Hematopoietic multipotent progenitor cell treated with erythropoietin and hydrocortisone succinate and interleukin-3 and kit ligand, for 6 days (in vitro differentiated cells): ENCODE measurements at places on chromosomes 12 and 14.

DNA sequence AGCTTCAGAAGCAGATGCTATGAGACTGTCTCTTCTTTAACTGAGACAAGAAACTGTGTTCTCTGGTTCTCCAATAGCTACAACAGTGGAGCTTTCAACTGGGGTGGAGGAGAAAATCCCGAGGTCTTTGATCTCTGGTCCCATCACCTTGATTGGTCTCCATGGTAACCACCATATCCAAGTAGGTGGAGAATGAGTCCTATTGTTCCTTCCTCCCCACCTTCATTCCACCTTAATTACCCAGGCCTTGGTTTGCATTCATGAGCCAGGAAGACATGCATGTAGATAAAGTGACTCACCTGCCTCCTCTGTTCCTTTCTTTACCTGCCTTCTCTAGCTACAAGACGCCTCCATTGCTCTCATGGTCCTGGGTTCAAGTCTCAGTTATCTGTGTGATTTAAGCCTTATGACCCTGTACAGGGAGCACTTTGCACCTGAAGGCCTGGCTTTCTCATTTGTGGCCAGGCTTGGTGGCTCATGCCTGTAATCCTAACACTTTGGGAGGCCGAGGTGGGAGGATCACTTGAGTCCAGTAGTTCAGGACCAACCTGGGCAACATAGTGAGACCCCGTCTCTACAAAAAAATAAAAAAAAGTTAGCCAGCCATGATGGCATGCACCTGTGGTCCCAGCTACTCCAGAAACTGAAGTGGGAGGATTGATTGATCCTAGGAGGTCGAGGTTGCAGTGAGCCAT lies 157.7 kb upstream of the TBX3 start:
- DNase-seq = no peak

- no peak for DNase-seq
Observed at GRCh38 chr14:76595266-76595665, 166.0 kb upstream of the VASH1 start.

GRCh38 chr12:100128512-100128908 lies 14.2 kb downstream of the BLTP3B start:
- peak; percentile 68 for DNase-seq

DNA sequence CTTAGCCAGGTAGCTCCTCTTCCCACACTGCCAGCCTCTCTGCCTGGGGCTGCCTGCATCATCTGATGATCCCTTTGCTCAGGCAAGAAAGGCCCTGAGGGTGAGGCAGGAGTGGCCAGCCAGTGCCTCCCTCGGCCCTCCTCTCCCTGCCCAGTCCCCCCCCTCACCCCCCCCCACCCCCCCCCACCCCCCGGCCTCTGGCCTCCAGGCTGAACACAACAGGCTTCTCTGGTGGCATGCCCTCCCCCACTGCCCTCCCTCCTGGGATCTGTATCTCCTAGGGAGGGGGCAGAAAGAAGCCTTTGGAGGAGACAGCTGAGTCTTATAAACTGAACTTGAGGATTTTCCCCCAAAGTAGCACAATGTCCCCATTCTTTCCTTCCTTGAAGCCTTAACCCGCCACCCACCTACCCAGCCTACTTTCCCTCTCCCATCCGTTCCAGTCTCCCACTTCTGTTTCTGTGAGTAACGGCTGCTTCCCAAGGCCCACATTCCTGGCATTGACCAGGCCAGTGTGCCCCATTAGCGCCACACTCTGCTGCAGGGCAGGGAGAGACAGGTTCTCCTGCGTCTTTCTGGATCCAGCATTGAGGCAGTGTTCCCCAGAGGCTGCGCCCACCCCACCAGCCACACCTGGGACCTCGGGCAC lies 82.1 kb downstream of the B4GALNT3 start:
- DNase-seq = no peak

GRCh38 chr12:68140556-68140955 lies 19.0 kb downstream of the IFNG start:
- no peak for DNase-seq

- DNase-seq = no peak
Observed at GRCh38 chr12:30599608-30600007, 96.1 kb downstream of the IPO8 start.

DNA sequence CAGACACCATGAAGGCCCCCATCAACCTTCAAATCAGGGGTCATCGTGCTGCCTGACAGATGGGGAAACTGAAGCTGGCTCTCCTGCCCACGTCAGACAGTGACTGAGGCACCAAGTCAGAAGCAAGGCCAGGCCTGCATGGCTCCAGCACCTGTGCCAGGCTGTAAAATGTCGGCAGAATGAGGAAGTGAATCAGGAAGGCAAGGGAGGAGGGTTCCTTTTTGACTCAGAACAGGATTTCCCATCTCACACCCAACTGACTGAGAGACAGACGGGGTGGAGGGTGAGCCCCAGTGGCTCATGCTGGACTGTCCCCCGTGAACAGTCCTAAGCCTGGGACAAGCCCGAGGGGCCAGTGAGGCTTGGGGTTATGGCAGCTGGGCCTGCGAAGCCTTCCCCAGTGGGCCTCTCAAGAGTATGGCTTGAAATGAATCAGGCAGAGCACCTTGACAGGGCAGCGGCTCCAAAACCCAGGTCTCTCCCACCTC lies 20.9 kb downstream of the SYNE3 start:
- peak; percentile 41 for DNase-seq

- no peak for DNase-seq
Observed at GRCh38 chr12:45887544-45887943, 102.8 kb downstream of the SCAF11 start.

- peak; percentile 41 for DNase-seq
Observed at GRCh38 chr14:75138492-75138891, 11.6 kb upstream of the NEK9 start.

GRCh38 chr12:31600252-31600651 lies 9.3 kb upstream of the DENND5B start:
- no peak for DNase-seq

- DNase-seq = no peak
Observed at GRCh38 chr12:53677800-53678148, 1.9 kb upstream of the ATP5MC2 start.

- no peak for DNase-seq
Observed at GRCh38 chr14:98633380-98633779, 638.6 kb downstream of the BCL11B start.

- DNase-seq = no peak
Observed at GRCh38 chr14:95759941-95760340, 46.0 kb upstream of the TCL1A start.

- DNase-seq = no peak
Observed at GRCh38 chr12:90455756-90456155, 499.2 kb downstream of the CCER1 start.

DNA sequence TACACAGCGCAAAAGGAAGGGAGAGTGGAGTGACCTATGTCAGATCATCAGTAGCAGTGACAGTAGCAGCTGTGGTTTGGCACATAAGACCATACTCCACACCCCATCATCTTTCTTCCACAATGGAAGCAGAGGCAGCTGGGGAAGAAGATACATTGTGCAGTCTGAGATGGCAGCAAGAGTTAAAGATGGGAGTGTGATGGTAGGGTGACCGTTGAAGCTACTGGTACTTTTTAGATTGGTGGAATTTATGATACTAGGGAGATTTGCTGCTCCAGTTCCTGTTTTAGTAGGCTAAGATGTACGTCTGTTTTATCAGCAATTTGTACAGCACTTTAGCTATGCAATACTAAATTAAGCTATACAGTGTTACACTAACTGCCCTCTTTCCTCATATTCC lies 291.0 kb downstream of the FUT8 start:
- DNase-seq = peak; percentile 48

GRCh38 chr12:117363056-117363662 lies 1.7 kb upstream of the NOS1 start:
- DNase-seq = no peak

- peak; percentile 68 for DNase-seq
Observed at GRCh38 chr12:113092607-113093408, 36.3 kb downstream of the DTX1 start.

DNA sequence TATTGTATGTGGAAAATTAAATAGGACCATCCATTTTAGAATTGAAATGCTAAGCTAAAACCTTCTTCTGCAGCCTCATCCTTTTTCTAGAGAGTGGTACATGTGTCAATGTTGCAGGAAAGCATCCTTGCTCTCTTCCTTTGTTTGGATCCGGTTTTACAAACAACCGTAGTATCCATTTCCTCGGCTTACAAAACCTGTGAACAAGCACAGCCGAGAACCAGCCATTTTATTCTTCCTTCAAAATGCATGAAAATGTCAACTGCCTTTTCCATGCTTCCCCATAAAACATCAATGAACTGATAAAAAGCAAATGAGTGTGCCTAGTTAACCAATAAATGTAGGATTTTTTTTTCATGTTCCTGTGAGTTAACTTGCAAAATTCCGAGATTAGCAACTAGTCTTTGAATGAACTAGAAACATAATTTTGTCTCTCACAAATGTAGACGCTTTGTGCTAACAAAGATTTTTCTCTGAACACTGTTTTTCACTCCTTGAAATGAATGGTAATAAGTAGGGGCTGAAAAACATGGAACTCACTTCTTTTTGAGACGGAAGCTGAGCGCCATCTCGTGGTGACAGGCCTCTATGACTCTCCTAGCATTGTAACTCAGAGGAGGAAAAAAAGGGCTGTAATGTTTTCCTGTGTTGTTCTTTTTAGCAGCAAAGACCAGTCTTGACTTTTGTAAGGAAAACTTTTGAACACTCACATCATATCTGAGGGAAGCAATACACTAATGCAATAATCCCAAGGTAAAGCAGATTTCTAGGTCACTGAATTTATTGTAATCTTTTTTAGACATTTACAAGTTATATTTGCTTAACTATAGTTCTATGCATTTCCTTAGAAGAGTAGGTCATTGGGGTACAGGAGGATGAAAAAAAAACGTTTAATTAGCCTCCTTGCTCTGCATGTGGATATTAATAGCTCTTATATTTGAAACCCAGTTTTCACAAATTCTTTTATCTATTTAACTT lies 157.4 kb upstream of the FOXG1 start:
- DNase-seq = peak; percentile 70

DNA sequence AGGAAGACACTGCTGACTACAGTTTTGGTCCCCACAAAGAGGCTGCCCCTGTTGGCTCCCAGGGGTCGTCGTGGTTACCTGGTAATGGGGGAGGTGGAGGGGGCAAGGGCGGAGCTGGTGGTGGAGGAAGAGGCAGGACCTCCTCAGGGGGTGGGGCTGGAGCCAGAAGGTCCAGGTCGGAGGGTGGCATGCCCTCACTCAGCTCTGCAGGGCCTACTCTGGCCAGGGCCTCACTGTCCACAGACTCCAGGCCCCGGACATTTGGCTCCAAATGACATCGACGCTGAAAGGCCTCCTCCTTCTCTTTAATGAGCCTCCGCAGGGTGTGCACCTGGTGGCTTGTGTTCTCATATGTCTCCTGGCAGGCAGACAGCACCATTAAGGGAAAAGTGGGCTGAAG lies 28.5 kb downstream of the PRPF40B start:
- no peak for DNase-seq

GRCh38 chr12:13210236-13211190 lies 14.0 kb downstream of the EMP1 start:
- DNase-seq = no peak

DNA sequence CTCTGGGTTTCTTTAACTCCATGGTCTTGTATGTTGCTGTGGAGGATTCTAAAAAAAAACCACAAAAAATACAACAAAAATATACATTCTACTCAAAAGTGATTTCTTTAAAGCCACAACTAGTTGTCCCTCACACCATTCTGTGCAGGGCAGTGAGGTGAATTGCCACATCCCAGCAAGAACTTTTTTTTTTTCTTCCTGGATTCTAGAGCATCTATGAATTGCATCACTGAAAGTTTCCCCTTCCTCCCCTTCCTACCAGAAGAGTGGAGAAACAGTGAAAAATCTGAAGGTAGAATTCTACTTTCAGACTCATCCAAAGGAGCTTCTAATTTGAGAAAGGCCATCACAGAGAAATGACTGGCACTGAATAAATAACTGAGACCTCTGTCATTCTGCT lies 395.3 kb downstream of the AEBP2 start:
- no peak for DNase-seq

- DNase-seq = no peak
Observed at GRCh38 chr12:15356951-15357364, 34.6 kb downstream of the PTPRO start.

DNA sequence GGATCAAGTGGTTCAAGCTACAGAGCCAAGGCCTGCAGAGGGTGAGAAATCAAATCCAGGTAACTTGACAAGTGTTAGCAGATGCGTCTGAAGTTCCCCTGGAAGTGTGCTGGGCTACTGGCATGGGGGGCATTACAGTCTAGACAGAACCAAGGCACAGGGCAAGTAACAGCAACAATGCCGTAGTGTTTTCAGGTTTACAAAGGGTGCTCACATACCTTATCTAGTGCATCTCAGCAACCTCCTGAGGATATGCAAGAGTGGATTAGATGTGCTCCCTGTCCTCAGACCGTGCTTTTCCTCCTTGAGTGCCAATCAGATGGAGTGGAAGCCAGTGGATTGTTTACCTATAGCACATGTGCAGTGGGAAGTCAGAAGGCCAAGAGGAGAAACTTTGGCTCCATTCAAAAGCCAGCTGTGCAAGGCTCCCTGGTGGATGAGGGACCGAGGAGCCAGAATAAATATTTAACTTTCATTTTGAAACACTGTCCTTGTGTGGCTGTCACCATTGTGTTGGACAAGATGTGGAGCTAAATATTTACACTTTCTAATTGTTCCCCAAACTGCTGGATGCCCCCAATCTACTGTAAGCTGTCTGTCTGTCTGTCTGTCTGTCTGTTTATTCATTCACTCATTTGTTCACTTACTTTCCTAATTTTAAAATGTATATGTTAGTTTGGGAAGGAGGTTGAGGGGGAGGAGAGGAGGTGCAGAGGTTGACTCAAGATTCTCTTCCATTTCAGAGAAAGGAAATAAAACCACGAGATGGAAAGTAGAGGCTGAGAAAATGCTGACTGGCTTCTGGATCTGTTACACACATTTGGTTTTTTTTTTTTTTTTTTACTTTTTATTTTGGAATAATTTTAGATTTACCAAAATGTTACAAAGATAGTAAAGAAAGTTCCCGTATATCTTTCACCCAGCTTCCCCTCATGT lies 184.0 kb upstream of the PARP11 start:
- no peak for DNase-seq

GRCh38 chr12:97452230-97452629 lies 10.4 kb upstream of the RMST start:
- no peak for DNase-seq
